ENCODE measurements at places on chromosomes 7 and 10.

DNA sequence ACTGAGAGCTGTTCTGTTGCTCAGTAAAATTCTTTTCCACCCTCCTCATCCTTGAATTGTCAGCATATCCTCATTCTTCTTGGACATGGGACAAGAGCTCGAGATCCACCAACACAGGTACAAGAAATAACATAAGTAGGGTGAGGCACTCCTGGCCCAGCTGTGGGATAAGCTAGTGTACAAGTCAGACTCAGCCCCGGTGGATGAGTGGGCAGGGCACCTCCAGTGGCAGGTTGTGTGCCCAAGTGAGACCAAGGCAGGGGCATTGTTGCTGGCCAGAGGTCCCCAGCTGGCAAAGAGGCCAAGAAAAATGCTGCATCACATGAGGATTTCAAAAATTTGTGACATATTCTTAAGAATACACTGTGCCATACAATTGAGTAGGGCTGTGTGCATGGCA, 402.0 kb upstream of the ZWINT start:
- no peak for DNase-seq

GRCh38 chr10:109899356-109900331, 23.7 kb downstream of the XPNPEP1 start:
- no peak for DNase-seq

GRCh38 chr10:103598654-103599115, 105.2 kb downstream of the NEURL1 start:
- peak; percentile 61 for DNase-seq

DNA sequence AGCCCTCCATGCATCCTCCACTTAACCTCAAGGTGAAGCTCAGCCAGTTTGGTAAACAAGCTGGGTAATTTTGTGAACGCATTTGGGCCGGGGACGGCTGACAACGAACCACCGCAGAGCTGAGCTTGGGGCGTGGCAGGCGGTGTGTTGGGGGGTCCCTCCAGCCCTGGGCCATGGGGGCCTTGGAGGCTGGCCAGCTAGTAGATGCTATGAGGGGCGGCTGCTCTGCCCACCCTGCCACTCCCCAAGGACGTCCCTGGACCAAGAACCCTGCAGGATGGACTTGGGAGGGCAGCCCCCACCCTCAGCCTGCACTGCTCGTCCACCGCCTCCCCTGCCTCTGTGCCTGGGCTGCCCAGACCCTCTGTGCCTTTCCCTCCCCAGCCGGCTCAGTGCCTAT, 12.0 kb upstream of the SCART1 start:
- no peak for DNase-seq

DNA sequence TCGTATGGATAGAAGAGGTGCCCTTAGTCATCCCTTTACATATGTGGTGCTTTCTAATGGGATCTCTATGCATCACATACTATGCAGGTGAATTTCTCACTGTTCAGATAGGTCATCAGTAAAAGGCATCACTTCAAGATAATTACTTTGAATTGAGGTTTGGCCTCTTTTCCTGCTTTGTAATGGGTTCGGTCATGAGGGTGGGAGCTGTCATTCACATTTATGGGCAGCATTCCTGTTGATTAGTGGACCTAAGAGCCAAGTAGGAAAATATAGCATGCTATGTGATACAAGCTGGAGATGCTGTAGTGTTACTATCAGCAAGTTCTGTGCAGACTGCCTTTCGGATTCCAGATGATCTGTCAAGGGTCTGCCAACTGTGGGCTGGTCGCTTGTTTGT, 156.3 kb downstream of the LCOR start:
- DNase-seq, result peak; percentile 45

DNA sequence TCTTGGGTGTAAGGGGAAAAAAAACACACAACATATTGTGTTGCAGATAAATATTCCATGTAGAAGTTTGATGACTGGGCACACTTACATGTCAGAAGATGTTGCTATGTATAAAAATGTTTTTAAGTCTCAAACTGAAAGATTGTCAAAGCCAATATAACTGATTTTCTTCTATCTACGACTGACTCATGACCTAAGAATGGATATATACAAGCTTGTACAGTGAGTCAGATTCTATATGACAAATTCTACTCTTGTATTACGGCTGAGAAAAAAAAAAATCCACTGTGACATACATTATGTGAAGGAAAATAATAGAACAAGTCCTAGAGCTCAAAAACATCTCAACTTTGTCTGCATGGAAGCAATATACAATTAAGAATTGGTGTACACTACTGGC, 343.0 kb upstream of the PCDH15 start:
- no peak for DNase-seq

- no peak for DNase-seq
These were observed 1.6 kb downstream of the VIM start for GRCh38 chr10:17229717-17229966.

- DNase-seq, result no peak
These were observed 98.6 kb downstream of the ARID5B start for GRCh38 chr10:62000037-62000603.

GRCh38 chr10:7756360-7756992, 31.3 kb downstream of the KIN start:
- DNase-seq, result peak; percentile 22

DNA sequence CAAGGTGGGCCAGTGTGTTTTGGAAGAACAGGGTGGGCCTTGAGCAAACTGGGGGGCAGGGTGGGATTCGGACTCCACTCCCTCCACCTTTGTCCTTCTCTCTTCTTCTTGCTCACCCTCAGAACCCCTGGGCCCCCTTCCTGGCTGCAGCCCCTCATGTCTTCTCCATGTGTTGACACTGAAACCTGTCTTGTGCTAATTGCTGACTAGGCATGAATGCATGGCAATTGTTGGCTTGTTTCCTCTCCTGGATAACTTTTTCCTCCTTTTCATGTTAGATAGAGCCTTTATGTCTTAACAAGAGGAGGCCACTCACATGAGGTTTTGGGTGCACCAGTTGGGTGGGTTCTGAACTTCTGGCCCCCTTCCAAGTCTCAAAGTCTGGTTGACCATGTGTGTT, 181.6 kb upstream of the MKI67 start:
- no peak for DNase-seq

DNA sequence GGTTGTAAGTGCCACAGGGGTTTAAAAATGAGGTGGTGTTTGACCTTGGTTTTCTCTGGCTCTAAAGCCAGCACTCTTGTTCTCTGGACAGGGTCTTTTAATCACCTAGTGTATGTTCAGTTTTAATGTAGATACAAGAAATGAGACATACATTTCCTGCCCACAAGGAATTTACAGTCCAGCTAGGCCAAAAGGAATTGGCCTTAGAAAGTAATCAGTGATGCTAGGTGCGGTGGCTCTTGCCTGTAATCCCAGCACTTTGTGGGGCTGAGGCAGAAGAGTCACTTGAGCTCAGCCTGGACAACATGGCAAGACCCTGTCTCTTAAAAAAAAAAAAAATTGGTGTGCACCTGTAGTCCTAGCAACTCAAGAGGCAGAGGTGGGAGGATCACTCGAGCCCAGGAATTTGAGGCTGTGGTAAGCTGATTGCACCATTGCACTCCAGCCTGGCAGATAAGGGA, 100.2 kb downstream of the LRMDA start:
- peak; percentile 21 for DNase-seq

- DNase-seq, result no peak
These were observed 5.7 kb upstream of the TNRC18 start for GRCh38 chr7:5429253-5429856.

- DNase-seq, result no peak
These were observed 1.3 kb upstream of the CLDN12 start for GRCh38 chr7:90401989-90402388.

GRCh38 chr7:68623030-68623429, 975.2 kb upstream of the AUTS2 start:
- DNase-seq, result no peak

DNA sequence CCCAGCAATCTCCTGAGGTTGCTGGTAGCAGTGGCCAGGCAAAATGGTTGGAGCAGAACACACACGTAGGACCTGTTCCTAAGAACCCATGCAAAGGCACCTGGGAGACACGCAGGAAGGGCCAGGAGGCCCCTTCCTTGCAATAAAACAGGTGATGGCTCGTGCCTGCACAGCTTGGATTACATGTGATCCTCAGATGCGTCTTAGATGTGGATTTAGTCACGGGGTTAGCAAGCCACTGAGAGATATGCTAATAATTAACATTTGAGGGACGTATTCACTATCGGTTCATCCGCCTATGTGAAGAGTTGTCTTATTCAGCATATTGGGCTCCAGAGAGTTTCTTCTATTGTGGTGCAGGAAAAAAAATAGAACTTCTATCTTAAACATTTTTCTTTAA, 4.6 kb upstream of the RHEB start:
- DNase-seq, result no peak

GRCh38 chr7:12619461-12620069, 49.0 kb downstream of the SCIN start:
- DNase-seq, result no peak

- DNase-seq, result no peak
These were observed 4.3 kb upstream of the UTF1 start for GRCh38 chr10:133225707-133226191.

DNA sequence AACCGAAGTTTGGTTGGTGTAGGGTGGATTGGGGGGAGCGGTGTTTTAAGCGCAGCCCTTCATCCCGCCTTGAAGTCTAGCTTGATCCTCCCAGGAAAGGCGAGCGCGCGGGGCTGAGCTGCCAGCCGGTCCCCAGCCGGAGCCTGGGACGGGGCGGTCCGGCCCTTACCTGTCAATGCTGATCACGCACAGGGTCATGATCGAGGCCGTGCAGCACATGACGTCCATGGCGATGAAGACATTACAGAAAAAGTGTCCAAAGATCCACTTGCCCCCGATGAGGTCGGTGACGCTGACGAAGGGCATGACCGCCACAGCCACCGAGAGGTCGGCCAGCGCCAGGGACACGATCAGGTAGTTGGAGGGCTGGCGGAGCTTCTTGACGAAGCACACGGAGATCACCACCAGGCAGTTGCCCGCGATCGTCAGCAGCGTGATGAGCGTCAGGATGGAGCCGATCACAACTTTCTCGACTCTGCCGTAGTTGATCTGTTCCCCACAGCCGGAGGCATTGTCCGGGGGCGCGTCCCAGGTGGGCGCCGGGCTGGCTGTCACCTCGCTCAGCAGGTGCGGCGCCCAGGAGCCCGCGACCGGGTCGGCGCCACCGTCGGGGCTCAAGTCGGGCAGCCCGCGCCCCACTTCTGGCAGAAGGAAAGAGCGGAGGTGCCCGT, 740 bp downstream of the HTR7 start:
- DNase-seq, result no peak

GRCh38 chr10:121800146-121800545, 127.7 kb downstream of the ATE1 start:
- DNase-seq, result no peak

- DNase-seq, result no peak
These were observed 52.0 kb downstream of the VCL start for GRCh38 chr10:74049955-74050354.

- DNase-seq, result no peak
These were observed 871 bp upstream of the GTF2IRD1 start for GRCh38 chr7:74452748-74453321.

DNA sequence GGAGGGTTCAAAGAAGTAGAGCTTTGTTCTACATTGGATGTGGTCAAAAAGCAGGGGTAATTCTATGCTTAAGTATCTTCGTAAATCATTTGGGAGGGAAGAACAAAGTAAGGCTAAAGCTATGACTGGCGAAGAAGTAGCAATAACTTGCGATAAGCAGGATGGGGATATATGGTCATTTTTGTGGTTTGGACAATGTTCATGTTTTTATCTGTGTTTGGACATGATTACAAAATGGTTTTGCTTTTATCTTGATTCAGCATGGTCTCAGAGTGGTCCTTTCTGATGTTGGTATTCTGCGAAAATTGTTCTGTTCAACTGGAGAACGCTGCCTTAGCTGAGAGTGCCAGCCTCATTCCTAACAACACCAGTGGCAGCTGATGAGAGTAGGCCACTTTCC, 208.8 kb downstream of the SEMA3A start:
- no peak for DNase-seq

DNA sequence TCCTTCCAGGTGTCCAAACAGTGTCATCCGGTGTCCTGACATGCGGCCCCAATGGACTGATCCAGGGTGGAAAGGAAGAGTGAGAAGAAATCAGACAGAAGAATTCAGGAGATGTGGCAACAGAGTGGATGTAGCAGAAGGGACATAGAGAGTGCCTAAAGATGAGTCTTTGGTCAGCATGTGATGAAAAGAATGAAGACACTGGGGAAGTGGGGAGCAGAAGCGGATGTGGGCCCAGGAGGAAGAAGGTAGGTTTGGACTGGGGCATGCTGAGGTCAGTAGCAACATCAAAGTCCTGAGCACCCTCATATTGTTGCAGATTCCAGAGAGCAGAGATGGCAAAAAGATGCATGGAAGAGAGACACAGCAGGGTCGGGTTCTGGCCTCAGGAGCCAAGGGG, 71.8 kb upstream of the STEAP1B start:
- no peak for DNase-seq

- peak; percentile 48 for DNase-seq
These were observed 53.7 kb downstream of the HIBADH start for GRCh38 chr7:27608776-27609495.

- DNase-seq, result peak; percentile 42
These were observed 117.9 kb upstream of the COL1A2 start for GRCh38 chr7:94276795-94277194.

DNA sequence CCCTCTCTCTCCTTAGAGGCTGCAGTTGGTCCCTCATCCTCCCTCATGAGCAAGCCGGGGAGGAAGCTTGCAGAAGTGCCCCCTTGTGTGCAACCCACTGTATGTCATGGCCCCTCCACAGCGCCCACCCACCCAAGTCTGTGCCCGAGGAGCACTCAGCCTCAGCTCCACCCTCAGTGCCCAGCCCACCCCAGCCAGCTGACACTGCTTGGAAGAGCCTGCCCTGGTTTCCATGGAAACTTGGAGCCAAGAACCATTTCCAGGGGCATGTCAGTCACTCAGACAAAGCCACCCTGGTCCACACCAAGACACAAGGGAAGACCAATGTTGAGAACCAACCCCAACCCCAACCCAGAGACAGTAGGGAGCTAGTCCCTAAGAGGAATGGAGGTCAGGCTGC, 79.5 kb downstream of the PAX2 start:
- no peak for DNase-seq

GRCh38 chr7:44654255-44654796, 47.9 kb downstream of the OGDH start:
- no peak for DNase-seq

DNA sequence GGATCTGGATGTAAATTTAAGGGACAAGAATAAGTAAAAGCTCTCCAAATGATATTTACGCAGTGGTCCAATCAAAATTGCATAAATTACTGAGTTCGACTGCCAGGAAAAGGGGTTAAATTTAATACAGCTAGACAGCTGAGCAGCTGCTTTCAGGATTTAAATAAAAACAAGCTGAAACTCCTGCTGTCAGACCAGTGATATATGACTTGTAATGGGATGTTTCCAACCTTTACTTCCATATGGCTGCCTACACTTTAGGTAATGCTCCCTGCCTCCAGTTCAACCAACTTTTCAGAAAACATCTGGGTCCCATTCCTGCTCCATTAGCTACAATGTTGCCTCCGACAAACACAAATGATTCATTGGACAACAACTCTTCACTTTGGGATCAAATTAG, 326.3 kb upstream of the DGKB start:
- no peak for DNase-seq
